ENCODE measurements at places on chromosomes 2 and 18.

DNA sequence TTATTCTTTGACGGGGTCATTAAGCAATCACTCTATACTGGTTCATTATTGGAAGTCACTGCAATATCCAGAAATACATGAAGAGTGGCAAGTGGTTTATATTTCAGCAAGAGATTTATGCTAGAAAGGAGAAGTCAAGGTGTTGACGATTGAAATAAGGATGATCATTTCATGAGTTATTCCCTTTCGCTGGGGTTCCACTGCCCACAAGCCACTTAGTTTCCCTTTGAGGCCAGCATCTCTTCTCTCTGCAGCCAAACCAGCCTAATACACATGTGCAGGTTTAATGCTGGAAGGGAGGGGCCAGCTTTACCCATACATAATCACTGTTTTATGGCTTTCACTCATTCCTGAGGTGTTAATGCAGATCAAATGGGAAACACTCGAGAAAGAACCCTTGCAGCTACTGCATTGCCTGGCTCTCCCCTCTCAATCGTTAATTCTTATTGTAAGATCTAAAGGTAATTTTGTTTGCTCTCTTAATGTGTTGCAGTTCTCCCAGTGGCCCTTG lies 108.4 kb downstream of the MEIS1 start:
- no peak for DNase-seq

GRCh38 chr18:60493066-60493465 lies 120.5 kb upstream of the MC4R start:
- no peak for DNase-seq

- DNase-seq = no peak
Observed at GRCh38 chr2:3348767-3349166, 28.9 kb downstream of the EIPR1 start.

- DNase-seq = no peak
Observed at GRCh38 chr2:113791697-113792590, 35.5 kb upstream of the SLC35F5 start.

DNA sequence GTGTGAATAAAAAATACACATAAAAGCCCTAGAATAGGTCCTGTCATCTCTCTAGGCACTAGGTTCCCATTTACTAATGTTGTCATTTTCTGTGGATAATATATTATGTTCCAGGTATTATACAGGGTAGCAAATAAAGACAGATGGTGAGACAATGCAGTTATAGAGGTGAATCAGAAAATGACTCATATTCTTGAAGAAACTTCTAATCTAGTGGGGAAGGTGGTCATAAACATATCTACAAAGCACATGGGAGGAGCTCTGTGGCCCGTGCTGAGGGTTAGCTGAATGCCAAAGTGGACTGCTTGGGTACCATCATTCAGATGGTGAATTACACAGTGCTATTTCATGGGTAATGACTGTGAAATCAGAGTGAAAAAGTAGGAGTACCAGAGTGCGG lies 700.9 kb downstream of the ERBB4 start:
- no peak for DNase-seq

- peak; percentile 33 for DNase-seq
Observed at GRCh38 chr2:213237251-213237650, 47.0 kb upstream of the SPAG16 start.

- peak; percentile 15 for DNase-seq
Observed at GRCh38 chr2:183242937-183243336, 118.7 kb downstream of the NUP35 start.

DNA sequence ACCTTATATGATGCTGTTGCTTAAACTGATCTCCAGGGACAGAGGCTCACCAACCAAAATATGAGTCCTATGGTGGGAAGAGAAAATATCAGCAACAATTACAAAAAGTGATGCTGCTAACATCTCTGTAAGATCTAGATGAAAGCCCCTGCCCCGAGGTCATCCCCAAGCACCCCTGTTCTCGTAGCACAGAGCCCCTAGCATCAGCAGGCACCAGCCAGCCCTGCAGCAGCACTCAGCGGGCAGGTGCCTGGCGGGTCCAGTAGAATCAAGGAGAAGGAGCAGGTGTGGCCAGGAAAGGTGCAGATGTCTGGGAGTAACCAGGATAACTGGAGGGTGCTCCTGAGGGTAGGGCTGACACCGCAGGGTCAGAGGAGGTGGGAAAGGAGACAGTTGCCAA lies 474.2 kb upstream of the MYT1L start:
- DNase-seq = no peak

GRCh38 chr2:63950414-63950813 lies 68.8 kb downstream of the VPS54 start:
- DNase-seq = no peak
